ENCODE measurements at places on chromosomes 3 and 15.

- no peak for DNase-seq
Observed at GRCh38 chr3:77618686-77619085, 578.8 kb downstream of the ROBO2 start.

- no peak for DNase-seq
Observed at GRCh38 chr15:66703540-66703941, 1.5 kb downstream of the SMAD6 start.

DNA sequence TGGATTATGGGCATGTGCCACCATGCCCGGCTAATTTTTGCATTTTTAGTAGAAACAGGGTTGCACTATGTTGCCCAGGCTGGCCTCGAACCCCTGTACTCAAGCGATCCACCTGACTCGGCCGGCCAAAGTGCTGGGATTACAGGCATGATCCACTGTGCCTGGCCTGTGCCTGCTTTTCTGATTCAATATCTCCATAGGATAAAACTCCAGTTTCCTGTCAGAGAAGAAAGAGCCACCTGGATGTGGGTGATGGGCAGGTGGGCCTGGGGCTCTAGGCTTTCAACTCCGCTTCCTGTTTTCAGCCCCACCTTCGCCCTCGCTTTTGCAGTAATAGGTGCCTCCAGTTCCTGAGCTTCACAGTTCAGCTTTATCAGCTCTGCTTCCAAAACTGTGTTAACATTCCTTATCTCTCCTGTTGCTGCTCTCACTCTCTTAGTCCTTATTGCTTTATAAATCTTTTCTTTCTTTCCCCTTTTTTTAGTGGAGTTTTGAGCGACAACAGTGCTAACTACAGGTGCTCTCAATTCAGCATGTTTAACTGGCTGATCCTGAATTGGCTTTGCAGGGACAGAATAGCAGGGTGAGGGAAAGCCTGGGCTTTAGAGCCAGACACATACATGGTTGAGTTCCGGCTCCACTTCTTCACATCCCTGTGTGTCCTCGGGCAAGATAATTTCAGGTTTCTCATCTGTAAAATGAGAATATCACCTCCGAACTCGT, 21.1 kb upstream of the PDE8A start:
- no peak for DNase-seq

- no peak for DNase-seq
Observed at GRCh38 chr3:4413467-4413866, 53.6 kb downstream of the SUMF1 start.

DNA sequence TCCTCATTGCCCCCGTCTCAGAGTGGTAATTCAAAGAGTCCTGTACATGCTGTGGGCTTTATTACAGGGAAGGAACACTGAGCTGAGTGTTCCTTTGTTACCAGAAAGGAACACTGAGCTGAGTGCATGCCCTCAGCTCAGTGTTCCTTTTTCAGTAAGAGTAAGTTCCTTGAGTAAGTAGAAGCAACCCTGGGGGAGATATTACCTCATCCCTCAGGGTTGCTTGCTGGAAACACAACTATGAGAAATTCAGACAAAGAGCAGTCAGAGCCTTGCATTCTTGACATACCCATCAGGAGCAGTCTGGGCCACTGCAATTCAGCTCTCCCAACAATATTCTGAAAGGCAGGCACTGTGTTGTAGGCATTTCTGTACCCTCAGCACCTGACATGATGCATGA, 17.0 kb downstream of the CHRM5 start:
- DNase-seq = no peak

DNA sequence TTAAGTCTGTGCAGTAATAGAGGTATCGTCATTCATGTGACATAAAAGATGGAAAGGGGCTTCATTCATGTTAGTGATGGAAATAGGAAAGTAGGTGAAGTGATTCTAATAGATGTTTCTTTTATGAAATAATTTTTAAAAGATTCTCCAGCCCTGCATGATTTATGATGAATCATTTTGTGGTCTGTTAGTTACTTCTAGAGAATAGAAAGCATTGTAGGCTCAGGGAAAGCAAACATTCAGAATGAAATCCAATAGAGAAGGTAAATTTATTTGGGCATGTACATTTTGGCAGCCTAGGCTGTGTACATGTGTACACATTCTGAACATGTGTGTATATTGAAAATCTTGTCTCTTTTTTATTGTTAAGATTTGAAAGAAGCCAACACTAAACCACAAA, 23.1 kb downstream of the PPARG start:
- no peak for DNase-seq

DNA sequence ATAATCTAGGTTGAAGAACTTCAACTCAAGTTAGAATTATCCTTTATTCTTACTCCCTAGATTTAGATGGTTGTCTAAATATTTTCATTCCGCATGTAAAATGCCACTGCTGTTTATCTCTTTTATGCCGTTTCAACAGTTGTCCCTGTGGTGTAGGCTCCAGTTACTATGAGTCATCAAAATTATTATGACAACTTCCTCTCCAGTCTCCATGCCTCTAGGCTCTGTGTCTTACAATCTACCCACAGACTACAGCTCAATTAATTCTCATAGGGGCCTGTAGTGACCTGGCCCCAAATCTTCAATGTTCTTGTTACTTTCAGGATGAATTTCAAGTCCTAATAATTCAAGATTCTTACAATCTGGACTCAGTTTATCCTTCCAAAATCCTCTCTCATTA, 105.8 kb upstream of the UNC13C start:
- no peak for DNase-seq

GRCh38 chr3:61300006-61300380, 48.7 kb upstream of the FHIT start:
- no peak for DNase-seq

GRCh38 chr3:136239094-136239493, 11.0 kb upstream of the PCCB start:
- DNase-seq = no peak

DNA sequence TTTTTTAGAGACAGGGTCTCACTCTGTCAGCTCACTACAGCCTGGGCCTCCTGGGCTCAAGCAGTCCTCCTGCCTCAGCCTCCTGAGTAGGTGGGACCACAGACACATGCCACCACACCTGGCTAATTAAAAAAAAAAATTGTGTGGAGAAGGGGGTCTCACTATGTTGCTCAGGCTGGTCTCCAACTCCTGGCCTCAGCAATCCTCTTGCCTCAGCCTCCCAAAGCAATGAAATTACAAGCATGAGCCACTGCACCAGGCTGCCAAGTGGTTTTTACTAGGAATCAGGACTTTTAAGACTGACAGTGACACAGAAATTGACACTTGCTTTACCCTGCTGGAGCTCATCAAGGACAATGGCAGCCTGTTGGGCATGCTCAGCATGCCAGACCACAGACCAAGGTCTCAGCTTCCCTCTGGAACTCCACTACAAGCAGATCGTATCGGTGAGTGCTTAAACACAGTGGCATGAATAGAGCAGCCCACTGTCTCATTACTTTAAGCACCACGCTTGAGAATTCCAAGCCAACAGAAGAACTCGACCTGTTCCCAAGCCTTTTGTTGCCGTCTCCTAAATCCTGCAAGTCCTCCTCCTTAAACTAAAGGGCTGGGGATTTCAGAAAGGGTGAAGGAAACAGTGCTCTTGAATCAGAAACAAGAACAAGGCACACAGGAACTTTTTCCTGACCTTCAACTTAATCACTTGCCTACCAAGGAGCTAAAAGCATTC, 41.4 kb downstream of the EOMES start:
- DNase-seq = no peak

GRCh38 chr3:169268286-169268776, 395.2 kb downstream of the MECOM start:
- no peak for DNase-seq

- DNase-seq = no peak
Observed at GRCh38 chr15:80587007-80587406, 108.1 kb upstream of the ABHD17C start.

- DNase-seq = no peak
Observed at GRCh38 chr3:109112946-109113760, 4.8 kb downstream of the MORC1 start.

GRCh38 chr15:64581408-64581761, 121.0 kb downstream of the ZNF609 start:
- DNase-seq = no peak

- DNase-seq = no peak
Observed at GRCh38 chr3:20743553-20744321, 557.7 kb upstream of the SGO1 start.

- DNase-seq = no peak
Observed at GRCh38 chr3:41295740-41296139, 96.4 kb downstream of the CTNNB1 start.

DNA sequence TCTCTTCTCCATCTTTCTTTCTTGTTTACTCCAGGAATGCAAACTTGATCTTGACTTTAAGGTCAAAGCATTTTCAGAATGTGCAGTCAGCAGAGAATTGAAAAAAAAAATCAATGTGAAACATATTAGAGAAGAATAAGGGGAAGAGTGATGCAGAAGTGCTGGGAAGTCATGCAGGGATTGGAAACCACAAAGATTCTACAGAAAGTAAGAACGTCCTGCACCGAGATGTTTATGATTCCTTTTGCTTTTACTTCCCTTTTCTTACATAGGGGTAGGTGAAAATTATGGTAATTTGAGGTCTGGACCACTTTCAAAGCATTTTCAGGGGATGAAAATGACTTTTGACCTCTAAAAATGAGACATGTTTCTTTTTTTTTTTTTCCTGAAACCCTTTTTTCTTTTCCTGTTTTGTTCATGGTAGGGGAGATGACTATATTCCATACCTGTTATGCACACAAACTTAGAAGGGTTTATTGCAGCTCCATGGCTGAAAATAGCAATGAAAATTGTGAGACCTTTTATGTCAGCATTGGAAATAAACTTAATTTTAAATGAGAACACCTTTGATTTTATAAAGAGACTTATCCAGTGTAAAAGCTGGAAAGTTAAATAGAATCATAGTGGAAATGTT, 623.5 kb upstream of the TBL1XR1 start:
- DNase-seq = no peak

GRCh38 chr3:101391413-101391950, 71.1 kb upstream of the IMPG2 start:
- no peak for DNase-seq

- DNase-seq = no peak
Observed at GRCh38 chr15:41804361-41804760, 23.5 kb upstream of the JMJD7 start.

DNA sequence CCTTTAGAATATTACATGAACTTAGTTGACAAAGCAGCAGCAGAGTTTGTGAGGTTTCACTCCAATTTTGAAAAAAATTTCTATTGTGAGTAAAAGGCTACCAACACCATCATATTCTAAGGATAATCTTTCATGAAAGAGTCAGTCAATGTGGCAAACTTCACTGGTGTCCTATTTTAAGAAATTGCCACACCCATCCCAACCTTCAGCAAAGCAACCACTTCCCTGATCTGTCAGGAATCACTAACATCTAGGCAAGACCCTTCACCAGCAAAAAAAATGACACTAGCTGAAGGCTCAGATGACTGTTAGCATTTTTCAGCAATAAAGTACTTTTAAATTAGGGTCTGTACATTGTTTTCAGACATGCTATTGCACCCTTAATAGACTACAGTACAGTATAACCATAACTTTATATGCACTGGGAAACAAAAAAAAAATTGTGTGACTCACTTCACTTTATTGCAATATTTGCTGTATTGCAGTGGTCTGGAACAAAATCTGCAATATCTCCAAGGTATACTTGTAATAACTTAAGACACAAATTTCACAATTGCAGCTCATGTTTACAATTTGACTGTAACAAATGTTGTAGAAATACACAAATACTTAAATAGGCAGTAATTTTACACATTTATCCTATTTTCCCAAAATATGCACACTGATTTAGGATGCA, 38.9 kb upstream of the ALCAM start:
- DNase-seq = no peak
